ENCODE measurements at places on chromosomes 5 and 9.

- no peak for DNase-seq
Measured at GRCh38 chr5:122741681-122742080, 33.2 kb upstream of the SNX2 start.

DNA sequence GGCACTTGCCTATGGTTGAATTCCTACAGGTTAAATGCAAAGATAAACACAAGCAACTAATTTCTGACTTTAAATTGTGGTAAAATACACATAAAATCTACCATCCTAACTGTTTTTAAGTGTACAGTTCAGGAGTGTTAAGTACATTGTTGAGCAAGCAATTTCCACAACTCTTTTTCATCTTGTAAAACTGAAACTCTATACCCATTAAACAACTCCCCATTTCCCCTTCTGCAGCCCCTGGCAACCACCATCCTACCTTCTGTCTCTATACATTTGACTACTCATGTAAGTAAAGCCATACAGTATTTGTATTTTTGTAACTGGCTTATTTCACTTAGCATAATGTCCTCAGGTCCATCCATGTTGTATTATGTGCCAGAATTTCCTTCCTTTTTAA, 38.5 kb upstream of the STX17 start:
- no peak for DNase-seq

GRCh38 chr5:107168848-107169752, 501.6 kb downstream of the EFNA5 start:
- no peak for DNase-seq

DNA sequence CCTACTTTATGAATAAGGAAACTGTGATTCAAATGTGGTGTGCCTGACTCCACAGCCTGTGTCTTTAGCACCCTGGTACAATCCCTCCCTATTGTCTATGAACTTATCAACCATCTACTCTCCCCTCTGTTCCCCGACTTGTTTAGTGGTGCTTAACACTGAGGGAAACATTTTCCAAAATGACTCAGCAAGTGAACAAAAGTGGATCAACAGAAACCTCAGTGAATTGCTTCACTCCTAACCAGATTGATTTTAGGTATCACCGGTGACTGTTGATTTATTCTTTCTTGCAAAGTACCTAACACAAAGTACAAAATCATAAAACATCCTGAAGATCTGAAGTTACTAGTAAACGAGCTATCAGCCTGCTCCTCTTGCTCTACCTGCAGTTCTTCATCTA, 42.1 kb upstream of the RAPGEF6 start:
- no peak for DNase-seq

- peak; percentile 82 for DNase-seq
Measured at GRCh38 chr9:108640230-108640629, 215.6 kb downstream of the ACTL7B start.

DNA sequence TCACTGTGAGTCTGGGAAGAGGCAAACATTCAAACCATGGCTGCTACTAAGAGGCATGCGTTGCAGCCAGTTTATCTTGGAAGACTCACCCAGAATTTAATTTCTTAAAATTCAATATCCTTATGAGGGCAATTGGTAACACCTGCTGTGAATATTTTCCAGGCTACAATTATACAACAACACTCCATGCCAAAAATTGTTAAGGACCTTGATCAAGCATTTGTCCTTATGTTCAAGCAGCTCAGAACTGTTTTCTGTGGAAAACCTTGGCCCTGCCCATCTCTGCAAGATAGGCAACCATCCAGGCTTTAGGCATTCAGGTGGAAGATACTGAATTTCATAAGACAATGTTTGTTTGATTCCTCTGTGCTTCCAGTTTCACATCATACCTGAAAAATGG, 327.8 kb downstream of the FBXL7 start:
- no peak for DNase-seq

DNA sequence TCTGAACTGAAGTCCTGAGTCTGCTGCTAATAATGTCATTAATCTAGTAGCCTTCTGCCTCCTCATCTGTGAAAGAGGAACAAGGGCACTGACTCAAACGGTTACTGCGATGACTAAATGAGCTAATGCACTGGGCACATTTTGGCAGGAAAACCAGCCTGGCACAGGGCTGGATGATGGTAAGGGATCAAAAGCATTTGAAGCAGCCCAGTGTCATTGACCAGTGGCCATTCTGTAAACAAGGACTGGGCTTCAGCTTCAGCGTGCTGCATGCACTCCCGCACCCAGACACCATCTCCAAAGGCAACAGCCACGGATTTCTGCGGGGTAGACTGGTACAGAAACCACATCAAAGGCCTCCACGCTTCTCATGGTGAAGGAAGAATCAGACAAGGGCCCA, 8.0 kb downstream of the GCNT4 start:
- DNase-seq: no peak

DNA sequence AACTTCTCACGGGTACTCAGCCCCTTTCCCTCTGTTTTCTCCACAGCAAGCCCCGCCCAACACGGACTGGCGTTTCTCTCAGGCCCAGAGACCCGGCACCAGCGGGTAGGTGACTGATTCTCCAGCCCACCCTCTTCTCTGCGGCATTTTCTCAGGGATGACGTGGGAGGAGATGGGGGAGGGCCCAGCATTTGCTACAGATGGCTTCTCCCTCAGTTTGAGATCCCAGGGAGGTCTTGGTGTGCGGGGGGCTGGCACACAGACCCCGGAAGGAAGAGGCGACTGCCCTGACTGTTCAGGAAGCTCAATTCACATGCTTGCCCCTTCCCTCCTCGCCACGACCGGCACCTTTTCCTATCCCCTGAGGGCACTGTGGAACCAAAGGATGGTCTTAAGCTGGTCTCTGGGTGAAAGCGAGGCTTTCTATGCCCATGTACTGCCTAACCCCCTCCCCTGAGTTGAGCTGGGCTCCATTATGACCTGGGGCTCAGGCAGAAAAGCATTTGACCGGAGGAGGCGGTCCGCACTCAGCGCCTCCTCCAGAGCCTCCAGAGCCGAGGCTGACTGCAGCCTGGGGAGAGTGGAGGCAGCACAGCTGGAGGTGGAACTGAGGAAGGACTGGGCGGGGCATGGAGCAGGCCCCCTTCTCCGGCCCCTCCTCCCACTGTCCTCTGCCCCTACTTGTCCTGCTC, 6.0 kb downstream of the PCDHGC5 start:
- no peak for DNase-seq

- DNase-seq: no peak
Measured at GRCh38 chr5:66608501-66608900, 12.3 kb downstream of the MAST4 start.

DNA sequence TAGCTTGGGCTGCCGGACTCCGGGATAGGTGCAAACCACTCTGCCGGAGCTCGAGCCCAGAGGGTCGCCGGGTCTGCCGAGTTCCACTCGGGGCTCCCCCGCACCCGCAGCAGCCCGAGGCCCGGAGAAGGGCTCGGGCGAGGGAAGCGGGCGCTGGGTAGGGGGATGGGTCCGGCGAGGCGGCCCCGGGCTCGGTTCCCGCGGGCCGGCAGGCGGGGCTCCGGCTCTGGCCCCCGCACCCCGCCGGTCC, 507 bp downstream of the RICTOR start:
- no peak for DNase-seq

- DNase-seq: peak; percentile 82
Measured at GRCh38 chr9:129697656-129698253, 32.3 kb downstream of the PRRX2 start.

DNA sequence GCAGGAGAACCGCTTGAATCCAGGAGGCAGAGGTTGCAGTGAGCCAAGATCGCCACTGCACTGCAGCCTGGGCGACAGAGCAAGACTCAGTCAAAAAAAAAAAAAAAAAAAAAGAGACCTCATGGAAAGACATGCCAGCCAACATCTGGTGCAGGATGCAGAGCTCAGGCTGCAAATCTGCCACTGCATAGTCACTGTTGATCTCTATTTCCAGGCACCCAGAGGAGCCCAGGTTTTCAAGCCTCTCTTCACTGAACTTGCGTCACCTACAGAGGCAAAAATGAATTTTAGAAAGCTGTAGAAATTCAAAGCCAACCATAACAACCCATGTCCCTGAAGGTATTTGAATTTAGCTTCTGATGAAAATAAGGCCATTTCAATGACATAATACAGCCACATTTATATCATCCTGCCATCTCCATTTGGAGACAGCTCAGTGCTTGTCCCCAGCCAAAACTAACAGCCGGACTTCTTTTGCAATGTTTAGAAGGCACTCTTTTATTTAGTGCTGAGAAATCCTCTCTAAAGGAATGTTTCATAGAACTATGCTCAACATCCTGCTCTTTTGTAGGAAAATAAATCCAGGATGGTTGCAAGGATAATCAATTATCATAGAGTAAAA, 113.3 kb downstream of the SNX18 start:
- peak; percentile 60 for DNase-seq

GRCh38 chr9:113728989-113729388, 147.1 kb upstream of the ZNF618 start:
- no peak for DNase-seq

DNA sequence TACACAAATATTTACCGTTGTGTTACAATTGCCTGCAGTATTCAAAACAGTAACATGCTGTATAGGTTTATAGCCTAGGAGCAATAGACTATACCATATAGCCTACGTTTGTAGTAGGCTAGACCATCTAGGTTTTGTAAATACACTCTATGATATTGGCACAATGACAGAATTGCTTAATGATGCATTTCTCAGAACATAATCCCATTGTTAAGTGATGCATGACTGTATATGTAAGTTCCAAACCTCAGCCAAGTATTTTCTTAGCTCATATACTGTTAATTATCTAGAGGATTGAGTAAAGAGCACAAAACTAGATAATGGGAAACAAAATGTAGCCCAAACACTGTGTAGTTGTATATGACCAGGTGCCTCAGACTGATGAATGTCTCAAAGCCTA, 220.1 kb downstream of the ANXA1 start:
- no peak for DNase-seq

DNA sequence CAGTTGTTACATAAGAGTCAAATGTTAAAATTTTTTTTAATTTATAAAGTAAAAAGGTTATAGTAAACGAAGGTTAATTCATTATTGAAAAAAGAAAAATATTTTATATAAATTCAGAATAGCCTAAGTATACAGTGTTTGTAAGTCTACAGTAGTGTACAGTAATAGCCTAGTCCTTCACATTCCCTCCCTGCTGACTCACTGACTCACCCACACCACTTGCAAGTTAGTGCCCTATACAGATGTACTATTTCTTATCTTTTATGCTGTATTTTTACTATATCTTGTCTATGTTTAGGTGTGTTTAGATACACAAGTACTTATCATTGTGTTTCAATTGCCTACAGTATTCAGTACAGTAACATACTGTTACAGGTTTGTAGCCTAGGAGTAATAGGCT, 57.6 kb downstream of the MAMDC2 start:
- DNase-seq: peak; percentile 24

DNA sequence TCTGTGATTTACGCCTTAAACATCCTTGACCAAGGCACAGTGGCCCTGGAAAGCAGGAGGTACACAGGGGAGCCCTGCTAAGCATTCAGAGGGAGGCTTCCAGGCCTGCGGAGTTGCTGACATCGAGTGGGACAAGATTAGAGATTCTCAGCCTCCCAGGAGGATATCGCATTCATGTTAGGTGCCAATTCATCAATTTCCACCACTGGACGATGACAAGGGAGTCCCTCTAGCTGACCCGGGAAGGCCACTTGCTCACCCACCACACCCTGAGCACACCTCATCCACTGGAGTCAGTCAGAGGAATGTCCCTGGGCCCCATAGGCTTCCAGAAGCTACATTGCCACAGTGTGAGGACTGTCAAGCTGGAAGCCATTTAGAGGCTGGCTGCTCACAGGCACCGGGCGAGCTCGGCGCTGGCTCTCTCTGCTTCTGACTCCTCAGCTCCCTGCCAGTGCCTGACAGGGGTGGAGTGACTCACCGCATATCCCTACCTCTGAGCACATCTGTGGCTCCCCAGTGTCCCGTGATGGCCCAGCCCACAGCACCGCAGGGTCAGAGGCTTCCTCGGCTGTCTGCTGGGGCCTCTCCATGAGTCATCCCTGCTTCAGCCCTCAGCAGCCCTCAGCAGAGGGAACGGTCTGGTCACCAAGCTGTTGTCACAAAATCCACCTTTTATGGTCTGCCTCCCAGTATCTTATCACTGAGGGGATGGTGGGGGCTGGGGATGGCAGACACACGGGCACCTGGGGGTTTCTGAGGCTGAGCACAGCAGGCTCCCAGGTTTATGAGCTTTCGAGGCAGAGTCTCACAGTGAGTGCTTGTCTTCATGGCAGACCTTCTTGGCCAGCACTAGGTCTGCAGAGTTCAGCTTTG, 117.5 kb downstream of the ZNF608 start:
- DNase-seq: peak; percentile 98

DNA sequence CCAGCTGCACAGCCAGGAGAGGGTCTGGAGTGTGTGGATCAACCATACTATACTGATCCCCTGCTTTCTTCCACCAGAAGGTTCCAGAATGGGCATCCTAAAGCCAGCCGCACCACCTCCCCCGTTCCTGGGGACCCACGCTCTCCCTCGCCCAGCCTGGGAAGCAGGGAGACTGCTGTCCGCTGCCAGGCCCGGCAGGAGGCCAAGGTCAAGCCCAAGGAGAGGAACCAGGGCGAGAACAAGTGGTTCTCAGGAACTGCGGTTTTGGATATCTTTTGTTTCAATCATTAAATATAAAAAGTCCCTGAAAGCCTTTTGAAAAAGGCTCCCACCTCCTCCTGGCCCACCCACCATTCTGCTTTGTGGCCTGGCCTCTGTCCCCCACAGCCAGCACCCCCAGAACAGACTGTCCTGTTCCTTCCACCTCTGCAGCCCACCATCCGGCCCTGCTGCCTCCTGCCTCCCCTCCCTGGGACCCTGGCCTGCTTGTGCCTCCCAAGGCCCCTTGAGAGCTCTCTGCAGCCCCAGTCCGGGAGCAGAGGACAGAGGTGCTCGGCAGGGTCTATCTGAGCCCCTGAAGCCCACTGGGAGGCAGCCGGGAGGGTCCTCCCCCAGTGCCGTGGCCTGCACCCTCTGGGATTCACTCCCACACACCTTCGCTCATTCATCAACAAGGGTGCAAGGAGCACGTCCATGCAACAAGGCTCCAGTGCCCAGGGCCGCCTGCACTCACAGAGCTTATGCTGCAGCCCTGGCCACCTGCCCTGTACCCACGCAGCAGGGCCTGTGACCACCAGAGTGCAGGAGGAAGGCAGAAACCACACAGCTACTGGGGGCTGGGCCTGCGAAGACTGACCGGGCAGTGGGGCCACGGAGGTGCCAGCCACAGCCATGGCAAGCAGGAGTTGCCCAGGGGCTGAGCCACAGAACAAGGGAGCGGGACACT, 614 bp upstream of the LCN6 start:
- DNase-seq: no peak

DNA sequence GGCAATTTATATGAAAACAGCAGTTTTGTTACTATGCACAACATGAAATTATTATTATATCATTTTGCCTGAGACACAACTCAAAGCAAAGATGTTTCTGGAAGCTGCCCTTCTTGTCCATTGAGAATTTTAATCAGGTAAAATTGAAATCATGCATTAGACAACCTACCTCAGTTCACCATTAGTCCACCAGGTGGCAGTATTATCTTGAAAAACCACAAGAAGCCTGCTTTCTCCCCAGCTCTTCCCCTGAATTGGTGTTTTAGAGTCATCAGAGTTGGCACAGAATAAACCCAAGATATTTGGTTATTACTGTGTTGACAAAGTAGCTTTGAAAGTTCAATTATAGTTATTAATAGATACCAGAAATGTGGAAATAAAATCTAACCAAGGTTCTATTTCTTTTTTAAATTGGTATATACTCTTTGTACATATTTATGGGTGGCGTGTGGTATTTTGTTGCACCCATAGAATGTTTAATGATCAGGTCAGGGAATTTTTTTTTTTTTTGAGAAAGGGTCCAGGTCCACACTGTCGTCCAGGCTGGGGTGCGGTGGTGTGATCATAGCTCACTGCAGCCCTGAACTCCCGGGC, 25.7 kb downstream of the UTP15 start:
- DNase-seq: peak; percentile 82

GRCh38 chr5:3905031-3905430, 309.4 kb downstream of the IRX1 start:
- DNase-seq: no peak

- no peak for DNase-seq
Measured at GRCh38 chr5:31867219-31867618, 228.3 kb downstream of the PDZD2 start.

Measured in AG08395 (cell line).